ENCODE measurements at places on chromosomes 2 and 18.

DNA sequence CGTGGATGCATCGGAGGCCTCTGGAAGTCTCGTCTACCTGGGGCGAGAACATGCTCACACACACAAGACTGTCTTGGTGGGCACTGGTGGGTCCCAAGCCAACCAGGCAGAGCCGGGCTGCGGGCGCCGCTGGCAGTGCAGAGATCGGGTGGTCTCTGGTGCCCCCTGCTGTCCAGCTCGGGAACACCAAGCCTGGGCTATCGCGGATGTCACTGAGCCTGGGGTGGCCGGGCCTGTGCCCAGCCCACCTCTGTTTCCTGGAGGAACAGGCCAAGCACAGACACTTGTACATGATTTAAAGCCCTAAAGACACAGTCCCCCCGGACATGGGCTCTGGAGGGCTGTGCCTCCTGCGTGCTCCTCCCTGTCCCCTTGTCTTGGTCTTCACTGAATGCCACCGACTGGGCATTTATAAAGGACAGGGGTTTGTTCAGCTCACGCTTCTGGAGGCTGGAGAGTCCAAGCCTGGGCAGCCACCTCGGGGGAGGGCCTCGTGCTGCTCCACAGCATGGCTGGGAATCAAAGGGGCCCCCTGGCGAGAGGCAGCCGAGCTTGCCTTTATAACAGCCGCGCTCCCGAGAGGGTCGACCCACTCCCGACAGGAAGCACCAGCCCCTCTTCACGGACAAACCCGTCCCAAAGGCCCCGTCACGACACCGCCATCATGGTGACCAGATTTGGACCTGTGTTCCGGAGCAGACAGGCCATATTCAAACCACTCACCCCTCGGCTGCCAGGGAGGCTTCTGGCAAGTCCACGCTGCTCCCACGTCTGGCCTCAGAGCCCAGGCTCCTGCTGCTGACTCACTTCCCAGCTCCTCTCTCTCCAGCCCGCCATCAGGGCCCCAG lies 3.6 kb upstream of the OTOS start:
- DNase-seq: peak; percentile 77

GRCh38 chr18:69586537-69586936 lies 185.8 kb downstream of the DOK6 start:
- no peak for DNase-seq

DNA sequence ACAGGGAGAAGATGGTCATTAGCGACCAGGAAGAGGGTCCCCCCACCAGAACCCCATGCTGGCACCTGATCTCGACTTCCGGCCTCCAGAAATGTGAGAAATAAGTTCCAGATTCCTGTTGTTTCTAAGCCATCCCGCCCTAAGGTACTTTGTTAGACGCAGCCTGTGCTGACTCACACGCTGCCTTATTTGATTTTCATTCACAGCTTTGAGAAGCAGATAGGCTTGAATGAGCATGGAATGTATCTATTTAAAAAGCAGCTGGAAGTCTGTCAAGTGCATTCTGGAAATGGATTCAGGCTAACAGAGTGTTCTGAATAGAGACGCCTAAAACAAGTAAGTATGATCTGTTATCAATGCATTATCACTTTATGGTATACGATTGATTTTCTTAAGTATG lies 8.3 kb upstream of the IL1R2 start:
- DNase-seq: no peak

- no peak for DNase-seq
These were observed 22.7 kb downstream of the LYPD6B start for GRCh38 chr2:149061133-149061745.

DNA sequence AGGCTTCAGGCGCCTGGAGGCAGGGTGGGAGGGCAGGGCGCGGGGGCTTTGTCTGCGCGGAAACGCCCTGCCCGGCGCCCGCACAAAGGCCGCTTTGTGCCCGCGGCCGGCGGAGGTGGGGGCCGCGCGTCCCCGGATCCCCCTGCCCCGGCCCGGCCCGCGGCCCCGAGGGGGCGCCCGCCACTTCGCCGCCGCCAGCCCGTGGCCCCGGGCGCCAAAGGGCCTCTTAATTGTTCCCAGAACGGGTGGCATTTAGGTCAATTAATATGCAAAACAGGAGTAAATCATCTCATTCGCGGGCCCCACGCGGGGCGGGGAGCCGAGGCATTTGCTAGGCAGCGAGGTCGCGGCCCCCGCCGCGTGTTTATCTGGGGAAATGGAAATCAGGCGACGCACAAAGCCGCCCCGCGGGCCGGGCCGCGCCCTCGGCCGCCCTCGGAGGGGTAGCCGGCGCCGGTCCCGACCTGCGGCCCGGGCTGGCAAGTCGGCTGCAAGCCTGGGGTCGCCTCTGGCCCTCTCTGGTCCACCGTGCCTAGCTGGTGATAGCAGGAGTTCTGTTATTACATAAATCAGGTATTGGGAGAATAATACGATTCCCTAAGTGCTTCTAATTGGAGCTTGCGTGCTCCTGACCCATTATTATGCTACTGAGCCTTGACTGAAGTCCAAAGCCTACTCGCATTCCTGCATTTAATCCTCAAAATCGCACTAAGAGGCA lies 148.2 kb upstream of the GLI2 start:
- no peak for DNase-seq

DNA sequence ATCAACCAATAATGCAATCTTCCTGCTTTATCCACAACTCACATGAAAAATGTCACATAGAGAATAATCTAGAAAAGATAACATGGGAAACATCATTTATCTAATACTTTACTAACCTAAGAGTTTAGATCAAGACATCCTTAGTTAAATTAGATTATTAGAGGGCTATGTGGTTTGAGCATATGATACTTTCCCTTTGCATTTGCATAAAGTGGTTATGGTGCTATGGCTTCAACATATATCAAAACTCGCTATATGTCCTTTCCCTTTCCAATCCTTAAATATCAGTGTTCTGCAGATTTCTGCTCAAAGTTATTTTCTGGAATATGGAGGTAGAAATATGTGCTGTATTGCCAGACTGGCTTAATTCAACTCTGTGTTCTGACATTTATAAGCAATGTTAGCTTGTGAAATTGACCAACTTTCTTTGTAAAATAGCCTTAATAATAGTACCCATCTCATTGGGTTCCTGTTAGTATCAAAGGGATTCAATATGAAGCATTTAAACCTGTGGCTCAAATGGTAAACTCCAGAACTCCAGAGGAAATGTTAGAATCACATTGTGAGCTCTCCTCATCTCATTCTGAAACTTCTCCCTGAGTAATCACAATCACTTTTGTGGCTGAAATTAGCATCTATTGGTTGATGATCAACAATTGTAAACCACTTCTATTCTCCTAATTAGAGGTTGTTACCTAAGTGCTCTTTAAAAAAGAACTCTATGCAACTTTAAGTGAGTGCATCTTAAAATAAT lies 1089.9 kb upstream of the SLC39A10 start:
- no peak for DNase-seq

DNA sequence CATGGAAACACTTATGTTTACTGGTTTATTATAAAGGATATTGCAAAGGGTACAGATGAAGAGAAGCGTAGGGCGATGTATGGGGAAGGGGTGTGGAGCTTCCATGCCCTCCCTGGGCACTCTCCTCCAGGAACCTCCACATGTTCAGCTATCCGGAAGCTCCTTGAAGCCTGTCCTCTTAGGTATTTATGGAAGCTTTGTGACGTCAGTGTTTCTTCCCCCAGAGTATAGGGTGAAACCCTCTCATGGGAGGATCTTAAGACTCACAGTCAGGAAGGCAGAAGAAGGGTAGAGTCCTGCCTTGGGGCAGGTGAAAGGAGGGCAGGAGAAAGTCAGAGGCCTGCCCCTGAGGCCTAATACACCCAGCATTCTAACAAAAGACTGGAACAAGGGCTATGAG lies 61.3 kb upstream of the CREB1 start:
- no peak for DNase-seq

GRCh38 chr2:189056200-189057106 lies 82.3 kb downstream of the COL3A1 start:
- DNase-seq: no peak

- no peak for DNase-seq
These were observed 10.2 kb upstream of the TTC27 start for GRCh38 chr2:32617599-32618189.

DNA sequence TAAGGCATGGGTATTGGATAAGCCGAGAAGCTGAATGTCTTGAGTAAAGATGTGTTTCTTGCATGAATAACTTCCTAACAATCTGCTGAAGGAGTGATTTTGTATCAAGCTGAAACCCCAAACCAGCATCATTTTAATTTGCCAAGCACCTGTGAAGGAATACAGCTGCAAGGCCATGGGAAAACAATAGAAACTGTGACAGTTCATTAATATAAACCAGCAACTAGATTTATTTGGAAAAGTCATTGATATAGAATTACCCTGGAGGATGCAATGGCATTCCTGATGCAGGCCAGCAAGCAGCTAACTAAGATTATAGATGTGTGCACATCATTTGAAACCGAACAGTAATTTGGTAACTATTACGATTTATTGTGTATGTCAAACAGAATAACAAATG lies 155.7 kb upstream of the TCF4 start:
- DNase-seq: no peak

DNA sequence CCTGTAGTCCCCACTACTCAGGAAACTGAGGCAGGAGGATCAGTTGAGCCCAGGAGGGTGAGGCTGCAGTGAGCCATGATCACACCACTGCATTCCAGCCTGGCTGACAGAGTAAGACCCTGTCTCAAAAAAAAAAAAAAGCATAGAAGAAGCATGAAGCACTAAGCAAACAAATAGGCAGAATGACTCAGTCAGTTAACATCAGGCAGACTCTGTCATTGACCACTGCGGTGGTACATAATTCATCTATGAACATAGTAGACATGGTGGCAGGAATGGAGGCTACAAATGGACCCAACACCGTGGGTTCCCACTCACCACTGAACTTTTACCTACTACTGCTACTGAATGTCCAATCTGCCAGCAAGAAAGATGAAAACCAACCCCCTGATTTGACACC lies 7.6 kb upstream of the ASXL2 start:
- DNase-seq: no peak

DNA sequence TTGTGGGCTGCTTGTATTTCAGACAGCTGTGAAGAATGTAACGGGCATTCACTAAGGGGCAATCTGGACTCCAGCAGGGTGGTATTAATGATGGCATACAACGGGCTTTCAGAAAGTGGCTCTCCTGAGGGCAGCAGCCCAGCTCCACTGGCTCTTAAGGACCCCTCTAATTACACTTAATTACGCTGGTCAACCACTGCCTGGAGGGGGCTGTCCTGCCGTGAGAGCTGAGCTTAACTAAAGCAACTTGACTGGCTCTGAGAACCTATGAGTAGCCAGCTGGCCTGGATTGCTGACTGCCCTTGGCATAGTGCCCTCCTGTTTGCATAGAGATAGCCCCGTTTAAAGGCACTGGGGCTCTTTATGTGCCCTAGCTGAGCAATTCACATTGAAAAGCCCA lies 3.8 kb downstream of the LIPG start:
- no peak for DNase-seq

DNA sequence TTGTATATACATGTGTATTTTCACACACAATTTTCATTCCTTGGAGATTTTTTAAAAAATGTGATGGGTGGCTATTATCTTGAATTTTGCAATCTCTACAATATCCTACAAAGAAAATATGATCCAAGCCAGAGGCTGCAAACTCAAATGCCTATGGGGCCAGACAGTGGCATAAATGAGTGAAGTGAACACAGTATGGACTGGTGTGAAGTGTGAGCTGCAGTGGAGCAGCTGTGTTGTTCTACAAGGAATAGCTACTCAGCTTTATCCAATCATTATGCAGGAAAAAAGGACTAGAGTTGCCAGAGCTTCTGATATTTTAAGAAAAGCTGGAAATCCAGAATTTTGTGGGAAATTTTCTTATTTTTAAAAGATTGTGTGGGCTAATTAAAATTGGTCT lies 62.1 kb downstream of the ARHGEF33 start:
- no peak for DNase-seq

DNA sequence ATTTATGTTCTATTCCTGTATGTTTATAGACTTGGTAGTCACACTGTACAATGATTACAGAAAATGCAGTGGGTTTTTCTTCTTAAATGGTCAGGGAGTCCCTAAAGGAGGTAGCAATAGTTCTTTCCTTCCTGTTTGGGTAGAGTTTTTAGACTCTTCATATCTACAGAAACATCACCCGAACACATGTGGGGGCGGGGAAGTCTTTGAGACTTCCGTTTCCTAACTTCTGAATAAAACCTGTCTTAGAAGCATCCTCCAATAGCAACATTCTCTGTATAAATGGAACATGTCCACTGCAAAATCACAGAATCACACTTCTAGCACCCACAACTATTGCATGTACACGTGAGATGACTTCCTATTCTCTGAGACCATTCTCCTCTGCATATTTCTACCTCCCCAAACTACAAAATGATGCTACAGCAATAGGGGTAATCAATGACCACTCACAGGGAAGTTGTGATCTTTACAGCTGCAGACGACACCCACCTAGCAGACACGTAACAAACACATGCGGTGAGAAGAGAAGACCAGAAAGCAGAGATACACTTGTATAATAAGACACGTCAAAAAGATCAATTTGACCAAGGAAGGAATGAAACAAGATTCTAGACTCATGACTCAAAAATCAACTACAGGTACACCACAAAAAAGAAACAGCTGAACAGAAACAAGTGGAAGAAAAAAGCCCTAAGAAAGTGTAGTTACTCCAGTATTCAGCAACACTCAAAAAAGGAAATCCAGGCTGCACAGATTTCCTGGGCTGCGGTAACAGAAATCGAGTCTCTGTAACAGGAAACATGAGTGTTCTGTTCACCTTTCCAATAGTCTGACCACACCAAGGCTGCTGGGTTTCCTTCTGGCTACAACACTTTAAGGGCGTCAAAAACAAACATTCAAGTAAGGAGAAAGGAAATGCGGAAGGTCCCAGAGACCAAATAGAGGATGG lies 120.4 kb downstream of the ZNF516 start:
- no peak for DNase-seq

DNA sequence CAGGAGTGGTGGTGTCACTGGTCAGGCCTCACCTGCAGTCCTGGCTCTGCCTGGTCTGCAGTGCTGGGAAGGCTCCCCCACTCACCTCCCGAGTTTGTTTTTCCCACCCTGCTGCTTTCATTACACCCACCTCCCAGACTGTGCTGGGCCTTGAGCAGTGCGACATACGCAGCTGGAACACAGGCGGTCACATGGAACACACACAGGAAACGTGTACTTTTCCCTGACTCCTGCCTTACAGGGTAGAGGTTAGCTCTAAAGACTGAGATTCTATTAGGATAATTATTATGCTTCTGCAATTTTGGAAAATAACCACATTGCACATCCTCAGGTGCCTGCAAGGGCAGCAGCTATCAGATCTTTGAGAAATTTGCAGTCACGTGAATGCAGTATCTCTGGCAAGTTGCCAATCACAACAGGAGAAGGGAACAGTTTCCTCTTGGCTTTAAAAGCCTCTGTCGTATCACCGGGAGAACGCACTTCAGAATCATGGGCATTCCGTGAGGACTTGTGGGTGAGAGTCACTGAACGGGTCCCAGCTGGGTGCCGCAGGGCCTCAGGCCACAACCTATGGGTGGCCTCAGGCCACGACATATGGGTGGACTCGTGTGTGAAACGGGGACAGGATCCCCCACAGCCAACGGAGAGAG lies 136.5 kb downstream of the ZNF236 start:
- DNase-seq: no peak

- no peak for DNase-seq
These were observed 258.7 kb downstream of the CLIP4 start for GRCh38 chr2:29373870-29374269.

GRCh38 chr18:45251236-45251635 lies 364.0 kb upstream of the SLC14A2 start:
- no peak for DNase-seq

GRCh38 chr2:196361606-196362326 lies 190.4 kb upstream of the STK17B start:
- DNase-seq: no peak

Measured in stimulated activated CD8-positive, alpha-beta memory T cell treated with anti-CD3 and anti-CD28 coated beads, Interleukin-4, amount 100 ng/mL, for 24 hours (primary cell).